ENCODE measurements at places on chromosomes 3 and 15. TPM values are rescaled to one million over a fixed set of nuclear protein-coding genes. Genes with fewer than 3 reads are reported as not detected.

The GALNT15 gene
- not detected for total RNA-seq

The TTLL3 gene
- 4.2 TPM for total RNA-seq

The ARGFX gene
- not detected for total RNA-seq

The MLF1 gene
- total RNA-seq: 19.8 TPM

The ACP3 gene
- 0.26 TPM for total RNA-seq

The B3GALNT1 gene
- 0.67 TPM for total RNA-seq

DNA sequence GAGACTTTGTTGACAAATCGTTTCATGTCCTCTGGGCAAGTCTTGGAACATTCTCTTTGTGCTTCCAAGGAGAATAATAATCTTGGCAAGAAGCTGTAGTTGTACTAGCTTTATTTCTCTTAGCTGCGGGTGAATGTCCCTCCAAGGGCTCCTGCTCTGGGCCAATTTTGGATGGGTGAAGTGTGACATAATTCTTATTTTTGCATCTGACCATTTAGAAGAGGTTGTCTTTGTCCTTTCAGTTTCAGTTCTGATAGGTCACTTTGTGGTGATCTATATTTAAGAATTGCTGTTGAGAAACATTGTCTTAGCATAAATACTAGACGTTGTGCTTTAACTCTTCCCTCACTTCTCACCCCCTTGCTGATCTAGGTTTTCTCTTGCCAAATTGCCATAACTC is 164.8 kb upstream of the RORA start:
- DNase-seq: no peak

GRCh38 chr3:12906141-12906915 is 65.0 kb upstream of the RPL32 start:
- no peak for DNase-seq

GRCh38 chr3:42717306-42717705 is 14.7 kb upstream of the HHATL start:
- DNase-seq: no peak

DNA sequence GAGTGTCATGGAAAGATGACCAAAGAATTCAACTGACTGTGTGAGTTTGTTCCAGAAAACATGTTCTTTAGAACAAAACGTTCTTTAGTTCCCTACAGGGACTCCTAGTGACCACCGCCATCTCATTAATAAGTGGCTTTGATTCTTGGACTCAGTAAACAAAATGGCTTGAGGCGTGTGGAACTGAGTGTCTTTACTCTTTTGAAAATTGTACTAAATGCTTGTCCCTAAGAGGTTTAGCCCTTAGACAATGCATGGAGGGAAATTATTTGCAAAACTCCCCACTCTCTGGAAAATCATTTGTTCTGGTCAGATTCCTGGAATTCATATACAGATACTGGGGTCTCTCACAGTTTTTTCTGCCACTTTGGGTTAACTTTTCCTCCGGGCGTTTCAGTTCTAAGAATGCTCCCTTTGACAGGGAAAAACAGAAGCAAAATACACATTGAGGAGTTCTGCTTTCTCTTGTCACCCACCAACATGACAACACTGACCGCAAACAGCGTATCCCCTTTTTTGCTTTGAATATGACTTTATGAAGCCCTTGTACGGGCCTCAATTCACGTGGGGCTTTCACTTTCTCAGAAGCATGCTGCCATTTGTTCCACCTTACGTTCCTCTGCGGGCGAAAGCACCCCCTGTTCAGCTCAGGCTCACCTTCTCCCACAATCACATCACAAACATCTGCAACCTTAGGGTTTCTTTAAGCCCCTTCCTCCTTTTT is 15.3 kb upstream of the NRROS start:
- DNase-seq: peak; percentile 59

DNA sequence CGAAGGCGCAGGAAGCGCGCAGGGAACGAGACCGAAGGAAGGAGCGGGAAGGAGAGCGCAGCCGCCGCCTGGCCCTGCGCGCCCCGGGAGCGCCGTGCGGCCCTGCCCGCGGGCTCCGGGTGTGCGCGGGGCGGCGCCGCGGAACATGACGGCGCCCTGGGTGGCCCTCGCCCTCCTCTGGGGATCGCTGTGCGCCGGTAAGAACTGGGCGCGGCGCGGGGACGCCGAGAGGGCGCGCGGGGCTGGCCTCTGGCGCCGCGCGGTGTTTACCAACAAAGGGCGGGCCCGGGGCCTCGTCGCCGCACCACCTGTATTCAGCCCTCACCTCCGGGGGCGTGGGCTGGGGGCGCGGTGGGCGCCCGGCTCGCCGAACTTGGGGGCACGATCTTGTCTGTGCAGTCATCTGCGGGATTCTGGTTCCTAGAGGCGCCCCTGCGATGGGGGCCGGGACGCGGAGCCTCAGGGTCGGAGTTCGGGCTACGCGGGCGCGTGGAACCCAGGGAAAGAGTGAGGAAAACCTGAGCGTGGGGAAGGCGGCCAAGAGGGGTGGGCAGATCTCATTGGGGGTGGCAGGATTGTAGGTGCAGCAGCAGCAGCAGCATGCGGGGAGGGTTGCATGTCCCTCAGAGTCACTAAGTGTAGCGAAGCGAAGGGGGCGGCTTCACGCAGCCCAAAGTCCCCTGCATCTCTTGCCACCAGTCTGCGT is 641 bp downstream of the ACVR2B start:
- no peak for DNase-seq

DNA sequence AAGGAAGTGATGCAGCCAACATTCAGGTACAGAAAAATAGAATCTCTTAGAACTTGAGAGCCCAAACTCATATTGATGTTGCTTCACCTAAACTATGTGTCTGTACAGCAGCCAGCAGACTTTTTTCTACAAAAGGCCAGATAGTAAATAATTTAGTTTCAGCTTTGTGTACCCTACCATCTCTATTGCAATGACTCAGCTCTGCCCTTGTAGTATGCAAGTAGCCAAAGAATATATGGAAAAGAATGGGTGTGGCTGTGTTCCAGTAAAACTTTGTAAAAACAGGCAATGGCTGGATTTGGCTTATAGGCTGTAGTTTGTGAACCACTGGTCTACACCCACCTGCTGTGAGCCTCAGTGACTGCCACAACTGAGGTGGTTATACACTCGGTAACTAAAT is 392.5 kb upstream of the RARB start:
- DNase-seq: no peak

GRCh38 chr15:60091157-60091556 is 87.0 kb downstream of the FOXB1 start:
- no peak for DNase-seq

- DNase-seq: no peak
These were observed 99.8 kb downstream of the TRIM69 start for GRCh38 chr15:44836094-44836493.

DNA sequence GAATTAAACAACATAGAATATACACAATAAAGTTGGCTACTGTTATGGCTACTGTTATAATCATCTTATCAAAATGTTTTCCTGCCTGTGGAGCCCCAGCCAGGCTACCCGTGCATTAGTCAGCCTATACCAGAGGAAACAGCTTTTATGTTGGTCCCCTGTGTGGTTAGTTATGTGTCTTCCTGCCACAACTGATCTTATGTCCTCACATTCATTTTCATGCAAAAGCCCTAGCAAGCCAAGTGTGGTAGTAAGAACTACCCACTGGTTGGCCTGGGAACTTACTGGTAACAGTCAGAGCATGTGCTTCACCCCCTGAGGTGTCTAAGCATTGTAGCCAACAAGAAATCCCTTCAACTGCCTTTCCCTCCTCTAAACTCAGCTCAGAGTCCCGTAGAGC is 21.8 kb downstream of the MGLL start:
- no peak for DNase-seq

Measured in SK-MEL-5 (cell line).